Naive thymus-derived CD4-positive, alpha-beta T cell (primary cell): ENCODE measurements at places on chromosomes 7 and 10.

- DNase-seq, result no peak
Observed at GRCh38 chr7:15557686-15558085, 4.1 kb downstream of the AGMO start.

- DNase-seq, result no peak
Observed at GRCh38 chr7:886626-887487, 10.5 kb downstream of the GET4 start.

GRCh38 chr7:128219636-128220035, 21.4 kb upstream of the LEP start:
- no peak for DNase-seq

GRCh38 chr10:120943542-120943941, 92.4 kb downstream of the WDR11 start:
- DNase-seq, result no peak

DNA sequence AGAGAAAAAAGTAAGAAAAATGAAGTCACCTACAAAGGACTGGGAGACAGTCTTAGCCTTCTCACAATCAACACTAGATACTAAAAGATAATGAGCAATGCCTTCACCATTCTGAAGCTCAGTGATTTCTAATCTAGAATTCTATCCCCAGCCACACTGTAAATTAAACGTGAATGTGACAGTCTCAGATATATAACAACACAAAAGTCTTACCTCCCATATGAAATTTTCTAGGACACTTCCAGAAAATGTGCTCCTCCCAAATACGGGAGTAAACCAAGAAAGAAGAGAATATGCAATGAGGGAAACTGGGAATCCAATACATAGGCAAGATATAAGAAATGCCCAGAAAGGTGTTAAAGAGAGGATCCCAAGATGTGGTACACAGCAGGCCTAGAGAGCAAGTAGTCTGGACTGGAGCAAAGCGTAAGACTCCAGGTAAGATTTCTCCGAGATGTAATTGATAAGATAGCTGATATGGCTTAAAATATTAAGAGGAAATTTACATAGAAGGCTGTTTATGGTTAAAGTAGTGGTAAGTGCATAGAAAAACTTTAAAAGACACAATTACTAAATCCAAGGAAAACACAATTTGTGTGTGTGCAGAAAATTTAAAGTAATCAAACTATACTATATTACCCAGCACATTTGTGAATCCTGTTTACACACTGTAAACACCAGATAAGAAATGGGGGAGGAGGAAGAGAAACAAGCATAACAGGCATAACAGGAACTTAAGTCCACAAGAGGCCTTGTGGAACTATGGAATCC, 44.1 kb downstream of the SGMS1 start:
- no peak for DNase-seq
